B cell (primary cell): ENCODE measurements at places on chromosomes 4 and X. TPM values are rescaled to one million over a fixed set of nuclear protein-coding genes. Genes with fewer than 3 reads are reported as not detected.
A peak's percentile ranks its signal among the peaks of the same experiment; 100 is the strongest.

SMR3B gene
- polyA plus RNA-seq = not detected in 2 replicates

CDX4 gene
- not detected in 2 replicates for polyA plus RNA-seq

GRCh38 chr4:122663814-122664610, 43.1 kb upstream of the IL21 start:
- DNase-seq = no peak

GRCh38 chr4:158912806-158913205, 144.0 kb downstream of the FNIP2 start:
- DNase-seq = no peak

- peak; percentile 60 for DNase-seq
Observed at GRCh38 chrX:18424482-18425198, 768 bp upstream of the CDKL5 start.

DNA sequence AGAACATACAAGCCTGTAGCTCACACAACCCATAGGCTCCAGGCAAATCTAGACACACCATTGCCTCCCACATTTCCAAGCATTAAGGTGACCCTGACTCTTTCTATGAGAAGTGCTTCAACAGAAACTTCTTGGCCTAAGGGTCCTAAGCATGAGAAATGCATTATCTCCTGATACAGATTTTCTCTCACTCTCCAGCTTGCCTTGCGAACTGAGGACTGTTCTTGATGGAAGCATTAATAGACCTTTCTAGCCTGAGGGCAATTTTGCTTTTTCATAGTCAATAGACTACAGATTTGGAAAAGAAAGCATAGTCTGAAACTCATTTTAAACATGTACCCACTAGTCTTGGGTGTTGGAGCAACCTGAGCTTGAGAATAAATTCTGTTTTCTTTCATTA, 1801.3 kb upstream of the PCDH7 start:
- no peak for DNase-seq

DNA sequence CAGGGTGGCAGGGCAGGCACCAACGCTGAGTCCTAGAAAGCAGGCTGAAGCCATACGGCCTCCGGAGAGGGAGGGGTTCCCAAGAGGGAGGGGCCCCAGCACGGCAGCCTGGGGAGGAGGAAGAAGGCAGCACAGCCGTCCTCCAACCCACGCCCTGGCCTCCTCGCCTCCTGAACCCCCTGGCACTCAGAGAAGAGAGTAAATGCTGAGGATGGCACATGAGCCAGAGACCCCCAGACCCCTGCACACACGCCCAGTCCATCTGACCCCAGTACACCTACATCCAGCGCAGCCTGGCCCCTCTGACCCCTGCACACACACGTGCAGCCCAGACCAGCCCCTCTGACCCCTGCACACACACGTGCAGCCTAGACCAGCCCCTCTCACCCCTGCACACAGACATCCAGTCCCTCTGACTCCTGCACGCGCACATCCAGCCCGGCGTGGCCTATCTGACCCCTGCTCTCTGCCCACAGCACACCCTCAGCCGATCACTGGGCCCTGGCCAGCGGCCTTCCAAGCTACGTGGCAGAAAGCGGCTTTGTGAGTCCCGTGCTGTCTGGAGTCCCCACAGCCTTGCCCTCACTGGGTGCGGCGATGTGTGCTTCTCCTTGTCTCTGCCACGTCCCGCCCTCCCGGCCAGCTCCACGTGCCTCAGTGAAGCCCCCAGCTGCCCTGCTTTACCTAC, 18.5 kb downstream of the ATP5ME start:
- DNase-seq = no peak

DNA sequence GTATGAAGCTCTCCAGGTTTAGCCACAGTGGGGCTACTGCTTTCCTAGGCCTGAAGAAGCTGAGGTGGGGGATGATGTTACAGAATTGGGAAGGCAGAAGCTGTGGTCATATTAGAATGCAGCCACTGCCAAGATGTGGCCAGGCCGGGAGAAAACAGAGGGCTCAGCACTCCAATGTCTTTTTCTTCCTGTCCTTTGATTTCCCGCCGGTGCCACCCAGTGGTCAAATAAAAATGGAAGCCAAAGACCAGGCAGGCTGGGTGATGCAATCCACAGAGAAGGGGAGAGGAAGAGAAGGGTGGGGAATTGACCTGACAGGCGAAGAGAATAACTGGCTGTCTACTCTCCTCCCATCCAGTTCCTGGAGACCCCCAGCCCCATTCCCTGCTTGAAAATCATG, 94.9 kb upstream of the SHISA3 start:
- no peak for DNase-seq

DCAF4L1 gene
- polyA plus RNA-seq = 0.31 and 0.36 TPM in 2 replicates

AREG gene
- polyA plus RNA-seq = 47.1 and 71.0 TPM in 2 replicates

DNA sequence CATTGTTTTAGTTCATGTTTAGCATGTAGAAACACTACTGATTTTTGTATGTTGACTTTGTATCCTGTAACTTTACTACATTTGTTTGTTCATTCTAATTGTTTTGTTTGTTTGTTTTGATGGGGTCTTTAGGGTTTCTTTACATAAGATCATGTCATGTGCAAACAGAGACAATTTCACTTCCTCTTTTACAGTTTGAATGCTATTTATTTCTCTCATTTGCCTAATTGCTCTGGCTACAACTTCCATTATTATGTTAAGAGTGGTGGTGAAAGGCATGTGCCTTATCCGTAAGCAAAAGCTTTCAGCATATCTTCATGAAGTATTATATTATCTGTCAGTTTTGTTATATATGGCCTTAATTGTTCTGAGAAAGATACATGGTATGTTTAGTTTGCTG, 571.1 kb downstream of the PCDH7 start:
- DNase-seq = no peak

DNA sequence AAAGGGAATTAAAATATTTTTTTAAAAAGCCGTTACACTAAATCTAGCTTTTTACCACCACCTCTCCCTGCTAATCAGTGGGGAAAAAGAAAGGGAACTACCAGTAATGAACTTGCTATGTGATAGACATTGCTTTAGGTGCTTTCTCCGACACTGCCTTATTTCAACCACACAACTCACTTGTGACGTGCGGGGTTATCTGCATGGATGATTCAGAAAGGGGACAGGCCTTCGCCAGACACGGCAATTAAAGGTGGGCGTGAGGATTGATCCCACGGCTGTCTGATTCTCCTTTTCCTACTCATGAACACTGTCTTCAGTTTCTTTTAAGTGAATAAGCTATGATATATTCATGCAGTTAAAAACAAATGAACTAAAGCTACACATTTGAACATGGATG, 882 bp upstream of the CXCR3 start:
- peak; percentile 67 for DNase-seq

DNA sequence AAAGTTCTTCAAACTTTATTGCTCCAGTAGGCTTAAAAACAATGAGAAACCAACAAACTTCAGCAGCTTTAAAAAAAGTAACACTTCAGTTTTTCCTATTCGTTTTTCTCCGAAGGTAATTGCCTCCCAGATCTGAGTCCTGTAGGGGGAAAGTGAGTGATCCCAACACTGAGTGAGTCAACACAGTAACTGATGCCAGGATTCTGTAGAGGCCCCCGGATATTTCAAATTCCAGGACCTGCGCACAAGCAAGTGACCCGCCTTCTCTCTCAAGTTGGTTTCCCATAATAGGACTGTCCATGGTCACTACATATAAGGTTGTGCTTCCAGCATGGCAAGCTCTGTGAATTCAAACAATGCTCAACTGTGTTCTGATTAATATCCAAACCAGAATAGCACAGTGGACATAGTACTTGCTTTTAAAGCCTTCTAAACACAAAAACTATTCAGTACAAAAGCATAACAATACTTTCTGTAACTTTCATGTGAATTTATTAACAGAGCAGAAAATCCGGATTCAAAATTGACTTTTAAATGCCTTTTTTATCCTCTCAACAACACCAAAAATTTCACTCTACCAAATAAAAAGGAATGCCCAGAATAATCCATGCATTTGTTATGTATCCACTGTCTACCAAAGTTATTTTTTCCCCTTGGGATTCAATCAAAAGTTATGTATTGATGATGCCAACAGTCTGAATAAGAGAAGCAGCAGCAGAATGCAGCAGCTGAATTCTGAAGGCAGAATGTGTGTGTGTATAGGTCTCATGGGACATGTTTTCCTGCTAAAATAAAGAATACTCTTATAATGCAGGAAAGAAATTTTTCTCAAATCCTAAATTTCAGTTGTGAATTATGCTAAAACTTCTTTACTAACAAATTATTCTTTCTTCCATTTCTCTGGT, at the start of gene DMD:
TSS of gene DMD (minus strand) at position 194 of the 905 bp plus-strand sequence. CDS start 237 bp downstream, outside the sequence.
- no peak for DNase-seq

DNA sequence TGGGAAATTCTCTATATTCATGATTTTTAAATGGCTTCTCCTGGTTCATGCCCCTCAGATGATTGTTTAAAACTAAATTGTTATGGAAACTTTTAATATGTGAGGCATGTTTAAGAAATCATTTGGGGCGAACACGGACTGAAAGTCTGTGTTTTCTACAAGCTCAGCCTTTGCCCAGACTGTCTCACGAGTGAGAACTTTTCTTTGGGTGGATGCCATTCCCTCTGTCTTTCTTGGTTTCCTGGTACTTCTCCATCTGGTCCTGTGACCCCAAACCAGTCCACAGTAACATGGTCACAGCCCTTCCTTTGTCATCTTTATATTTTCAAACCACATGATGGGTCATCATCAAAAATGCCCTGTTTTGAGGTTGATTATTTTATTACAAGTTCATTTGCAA, 186.6 kb upstream of the GNPDA2 start:
- DNase-seq = no peak

GRCh38 chr4:123555233-123555806, 158.7 kb downstream of the SPRY1 start:
- DNase-seq = no peak
